ENCODE measurements at places on chromosomes 1 and 21. TPM values are rescaled to one million over a fixed set of nuclear protein-coding genes. Genes with fewer than 3 reads are reported as not detected.

GRCh38 chr1:29325675-29326074, 89.4 kb downstream of the PTPRU start:
- peak; percentile 44 for DNase-seq
- no peak overlapping the region for H3K27ac ChIP-seq
- no peaks in the 10 kb centered on the region for H3K27me3 ChIP-seq
- no peak overlapping the region for H3K4me3 ChIP-seq

GRCh38 chr1:187921426-187921825, 1092.7 kb downstream of the PLA2G4A start:
- H3K4me1 ChIP-seq, result no peaks in the 10 kb centered on the region
- no peaks in the 10 kb centered on the region for H3K27me3 ChIP-seq
- H3K36me3 ChIP-seq, result no peaks in the 10 kb centered on the region
- no peak overlapping the region for H3K27ac ChIP-seq

DNA sequence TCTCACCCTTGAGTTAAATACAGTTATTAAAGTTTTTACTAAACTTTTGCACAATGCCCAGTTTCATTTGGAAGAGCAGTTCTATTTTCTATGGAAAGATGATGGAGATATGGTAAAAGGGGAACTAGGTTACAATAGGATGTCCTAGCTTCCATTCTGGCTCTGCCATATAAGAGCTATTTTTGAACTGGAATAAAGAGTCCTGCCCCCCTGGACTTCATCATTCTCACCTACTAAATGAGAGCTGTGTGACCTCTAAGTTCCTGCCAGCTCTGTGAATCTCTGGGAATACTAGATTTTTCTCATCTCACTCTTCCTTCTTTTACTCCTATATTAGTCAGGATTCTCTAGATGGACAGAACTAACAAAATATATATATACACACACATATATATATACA, 106.3 kb downstream of the PRRX1 start:
- H3K27me3 ChIP-seq, result no peaks in the 10 kb centered on the region
- H3K4me3 ChIP-seq, result no peak overlapping the region
- DNase-seq, result no peak
- no peaks in the 10 kb centered on the region for H3K4me1 ChIP-seq
- H3K27ac ChIP-seq, result no peak overlapping the region

ACTN2 gene
- 2.7 TPM for total RNA-seq

LIN28A gene
- total RNA-seq, result not detected

CHRNB2 gene
- not detected for total RNA-seq

CD2 gene
- total RNA-seq, result 3.8 TPM

Data from upper lobe of left lung (tissue), 6 donors.